ENCODE measurements at places on chromosomes 4 and X.

DNA sequence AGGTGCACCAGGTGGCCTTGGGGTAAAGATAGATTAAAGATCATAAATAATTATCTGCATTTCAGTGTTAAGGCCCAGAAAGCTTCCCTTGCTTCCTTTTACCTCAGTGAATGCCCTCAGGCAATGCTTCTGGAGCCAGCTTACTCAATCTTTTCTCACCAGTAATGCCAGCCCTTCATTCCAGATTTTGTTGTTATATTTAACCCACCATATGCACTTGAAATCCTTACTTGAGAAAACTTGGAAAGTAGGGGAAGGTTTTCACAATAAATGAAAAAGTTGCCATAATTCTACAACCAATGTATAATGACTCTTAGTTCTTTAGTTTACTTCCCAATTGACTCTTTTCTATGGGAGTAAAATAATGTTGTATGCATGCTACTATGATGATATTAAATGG is 17.1 kb upstream of the PBDC1 start:
- DNase-seq: no peak

DNA sequence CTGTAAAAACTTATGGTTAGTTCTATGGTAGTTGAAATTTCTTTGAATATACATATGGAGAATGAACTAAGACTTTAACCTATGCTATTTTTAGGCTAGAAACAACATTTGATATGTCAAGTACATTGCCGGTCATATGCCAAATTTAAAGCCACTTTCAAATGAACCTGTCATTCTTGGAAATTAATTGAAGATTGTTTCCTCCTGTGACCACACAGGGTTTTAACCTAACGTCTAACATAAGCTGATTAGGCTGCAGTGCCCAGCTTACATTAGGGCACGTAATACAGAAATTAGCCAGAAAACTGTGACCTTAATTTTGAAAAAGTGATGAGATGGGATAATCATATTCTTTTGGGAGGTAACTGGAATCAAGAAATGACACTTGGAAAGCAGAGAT is 645.9 kb downstream of the FSTL5 start:
- no peak for DNase-seq

GRCh38 chr4:118834070-118834469 is 1.9 kb downstream of the SEC24D start:
- no peak for DNase-seq

DNA sequence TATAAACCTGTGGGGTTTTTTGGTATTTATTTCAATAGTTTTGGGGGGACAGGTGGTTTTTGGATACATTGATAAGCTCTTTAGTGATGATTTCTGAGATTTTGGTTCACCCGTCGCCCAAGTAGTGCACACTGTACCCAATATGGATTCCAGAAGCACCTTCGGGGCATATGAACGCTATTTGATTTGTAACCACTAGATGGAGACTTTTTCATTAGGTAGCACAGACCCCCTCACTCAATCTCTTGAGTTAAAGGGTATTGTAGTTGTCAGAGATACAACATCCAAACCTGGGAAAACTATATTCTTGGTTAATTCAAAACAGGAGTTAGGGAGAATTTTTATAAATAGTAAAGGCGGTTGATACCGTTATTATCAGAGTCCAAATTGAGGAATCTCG is 79.8 kb downstream of the SPANXN3 start:
- DNase-seq: no peak

GRCh38 chr4:70177090-70177489 is 18.4 kb upstream of the ODAM start:
- no peak for DNase-seq

DNA sequence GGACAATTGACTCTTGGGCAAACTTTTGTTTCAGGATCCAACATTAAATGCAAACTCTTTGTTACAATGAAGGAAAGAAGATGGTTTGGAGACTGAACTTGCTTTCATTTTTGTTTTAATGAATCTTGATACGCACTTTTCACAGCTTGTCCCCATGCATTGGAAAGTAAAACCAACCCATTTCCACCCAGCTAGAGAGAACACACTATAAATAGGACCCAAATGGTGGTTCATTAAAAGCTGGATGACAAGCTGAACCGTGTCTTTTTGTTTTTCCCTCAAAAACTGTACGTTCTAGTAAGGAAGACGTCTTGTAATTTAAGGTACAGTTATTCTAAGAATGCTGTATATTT is 95.3 kb upstream of the EGFL6 start:
- no peak for DNase-seq

- no peak for DNase-seq
Measured at GRCh38 chr4:26889356-26889755, 28.7 kb downstream of the STIM2 start.

GRCh38 chrX:100995469-100995868 is 26.0 kb downstream of the ARL13A start:
- peak; percentile 5 for DNase-seq

GRCh38 chr4:7063362-7063761 is 4.5 kb downstream of the GRPEL1 start:
- no peak for DNase-seq

- DNase-seq: no peak
Measured at GRCh38 chr4:87255755-87256154, 35.3 kb upstream of the KLHL8 start.

DNA sequence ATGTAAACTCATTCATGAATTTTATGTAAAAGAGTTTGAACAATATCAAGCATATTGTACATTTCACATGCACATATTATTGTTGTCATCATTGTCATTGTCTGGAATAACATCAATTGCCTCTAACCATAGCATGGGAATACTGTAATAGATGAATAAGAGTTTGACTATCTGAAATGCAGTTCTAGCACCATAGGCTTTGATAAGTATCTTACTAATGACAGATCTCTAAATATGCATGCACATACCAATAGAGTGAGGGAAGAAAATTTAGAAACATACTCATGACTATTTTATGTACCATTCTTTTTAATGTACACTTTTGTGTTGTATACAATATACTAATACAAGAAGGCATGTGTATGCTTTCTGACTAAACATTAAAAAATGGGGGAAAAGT is 161.6 kb upstream of the SPRY1 start:
- no peak for DNase-seq

GRCh38 chr4:2243681-2244380 is 1.9 kb upstream of the HAUS3 start:
- DNase-seq: no peak

GRCh38 chr4:151420250-151420807 is 11.4 kb downstream of the FHIP1A start:
- DNase-seq: no peak

DNA sequence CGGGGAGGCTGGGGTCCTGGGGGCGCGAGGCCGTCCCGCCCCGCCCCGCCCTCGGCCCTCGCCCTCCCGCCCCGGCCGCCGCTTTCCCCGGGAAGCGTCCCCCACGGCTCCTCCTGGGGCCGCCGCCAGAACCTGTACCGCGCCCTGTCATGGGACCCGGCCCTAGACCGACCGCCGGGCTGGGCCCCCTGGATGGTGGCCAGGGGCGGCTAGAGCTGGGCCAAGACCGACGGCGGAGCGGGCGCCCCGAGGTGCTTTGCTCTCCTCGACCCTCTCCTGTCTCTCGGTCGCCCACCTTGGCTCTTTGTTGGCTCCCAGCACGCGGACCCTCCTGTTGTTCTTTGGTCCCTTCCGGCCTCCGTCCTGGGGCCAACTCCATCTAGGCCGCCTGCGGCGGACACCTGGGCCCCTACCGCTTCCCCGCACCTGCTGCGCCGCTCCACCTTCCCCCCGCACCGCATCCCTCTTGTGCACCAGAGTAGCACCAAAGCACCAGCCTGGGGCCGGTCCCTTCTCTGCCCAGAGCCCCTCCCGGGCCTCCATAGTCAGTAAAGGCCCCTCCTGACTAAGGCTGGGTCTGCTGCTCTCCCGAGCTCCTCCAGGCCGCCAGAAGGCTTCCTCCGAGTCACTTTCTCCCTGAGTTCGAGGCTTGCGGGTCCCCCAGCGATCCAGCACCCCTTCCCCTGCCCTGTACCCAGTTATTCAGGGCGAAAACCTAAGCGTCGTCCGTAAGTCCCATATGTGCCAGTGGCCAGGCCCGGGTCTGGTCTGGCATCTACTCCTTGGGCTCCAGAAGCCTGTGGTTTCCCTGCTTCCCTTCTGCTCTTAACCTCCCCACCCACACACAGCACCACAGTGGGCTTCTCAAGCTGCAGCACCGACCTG is 587 bp downstream of the TACC3 start:
- DNase-seq: no peak

DNA sequence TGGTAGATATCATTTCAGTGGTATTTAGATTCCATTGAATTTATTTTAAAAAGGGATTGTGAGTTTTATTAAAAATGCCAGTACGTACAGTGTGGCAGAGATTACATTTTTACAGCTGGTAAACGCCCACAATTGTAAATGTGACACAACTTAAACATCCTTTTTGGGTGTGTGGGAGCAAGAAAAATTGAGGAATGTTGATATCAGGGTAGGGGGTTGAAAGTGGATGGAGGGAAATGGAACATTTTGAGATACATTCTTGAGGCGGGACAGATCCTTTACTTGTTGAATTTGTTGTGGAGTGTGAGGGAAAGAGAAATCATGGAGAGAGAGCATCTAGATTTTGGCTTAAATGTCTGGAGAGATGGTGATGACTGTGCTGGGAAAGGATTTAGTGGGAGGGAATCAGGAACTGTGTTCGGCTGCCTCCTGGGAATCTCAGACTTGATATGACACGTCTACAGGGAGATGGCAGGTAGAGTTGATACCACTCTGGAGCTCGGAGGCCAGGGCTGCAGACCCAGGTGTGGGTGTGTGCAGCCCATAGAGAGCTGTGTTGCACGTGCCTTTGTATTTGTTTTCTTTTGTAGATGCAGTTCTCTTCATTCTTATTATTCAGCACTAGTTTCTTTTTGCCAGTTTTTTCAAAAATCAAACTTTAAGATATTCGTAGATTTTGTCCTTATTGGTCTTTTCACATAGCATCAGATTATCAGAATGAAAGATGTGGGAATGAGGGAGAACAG is 10.8 kb downstream of the TMEM131L start:
- DNase-seq: no peak

GRCh38 chr4:55742655-55743202 is 76.9 kb upstream of the EXOC1L start:
- no peak for DNase-seq

DNA sequence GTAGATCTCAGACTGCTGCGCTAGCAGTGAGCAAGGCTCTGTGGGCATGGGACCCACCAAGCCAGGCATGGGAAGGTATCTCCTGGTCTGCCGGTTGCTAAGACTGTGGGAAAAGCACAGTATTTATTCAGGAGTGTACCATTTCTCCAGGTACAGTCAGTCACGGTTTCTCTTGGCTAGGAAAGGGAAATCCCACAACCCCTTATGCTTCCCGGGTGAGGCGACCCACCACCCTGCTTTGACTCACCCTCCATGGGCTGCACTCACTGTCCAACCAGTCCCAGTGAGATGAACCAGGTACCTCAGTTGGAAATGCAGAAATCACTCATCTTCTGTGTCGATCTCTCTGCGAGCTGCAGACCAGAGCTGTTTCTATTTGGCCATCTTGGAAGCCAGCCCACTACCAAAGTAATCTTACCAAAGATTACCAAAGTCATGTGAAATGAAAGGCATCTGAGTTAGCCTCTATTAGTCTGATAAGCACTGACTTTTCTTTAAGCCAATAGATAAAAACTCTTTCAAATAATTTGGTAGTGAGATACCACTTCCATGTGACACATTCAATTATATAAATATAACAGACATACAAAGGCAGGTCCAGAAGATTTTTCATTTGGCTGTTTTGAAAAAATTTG is 8.5 kb upstream of the HTN1 start:
- no peak for DNase-seq

- DNase-seq: no peak
Measured at GRCh38 chr4:105624530-105624929, 72.1 kb downstream of the ARHGEF38 start.

DNA sequence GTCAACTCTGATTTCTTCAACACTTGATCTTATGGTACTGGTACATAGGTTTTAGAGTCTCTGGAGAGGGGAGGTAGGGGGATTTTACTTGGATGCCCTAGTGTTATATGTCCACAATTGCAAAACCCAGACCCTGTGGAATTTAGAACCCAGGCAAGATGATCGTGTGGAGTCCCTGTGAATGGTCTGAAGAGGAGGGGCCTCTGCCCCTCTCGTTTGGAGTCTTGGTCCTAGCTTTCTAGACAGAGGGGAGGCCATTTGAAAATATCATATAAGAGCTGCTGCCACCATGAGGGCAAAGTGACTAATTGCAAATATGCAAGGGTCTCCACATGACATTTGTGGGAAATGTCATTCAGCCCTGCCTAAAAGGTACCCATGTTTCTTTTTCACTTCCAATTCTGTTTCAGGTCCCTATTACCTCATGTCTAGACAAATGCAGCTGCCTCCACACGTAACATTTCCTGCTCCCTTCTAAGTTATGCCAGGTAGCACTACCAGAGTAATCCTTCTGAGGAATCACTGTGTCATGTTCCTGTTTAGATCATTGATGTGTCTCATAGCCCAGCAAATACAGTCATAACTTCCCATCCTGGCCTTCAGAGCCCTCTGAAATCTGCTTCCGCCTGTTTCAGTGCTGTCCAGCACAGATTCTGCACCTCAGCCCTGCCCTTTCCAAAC is 126.8 kb downstream of the KLHL8 start:
- peak; percentile 30 for DNase-seq

- peak; percentile 48 for DNase-seq
Measured at GRCh38 chrX:154136627-154137161, 7.3 kb upstream of the OPN1LW start.

DNA sequence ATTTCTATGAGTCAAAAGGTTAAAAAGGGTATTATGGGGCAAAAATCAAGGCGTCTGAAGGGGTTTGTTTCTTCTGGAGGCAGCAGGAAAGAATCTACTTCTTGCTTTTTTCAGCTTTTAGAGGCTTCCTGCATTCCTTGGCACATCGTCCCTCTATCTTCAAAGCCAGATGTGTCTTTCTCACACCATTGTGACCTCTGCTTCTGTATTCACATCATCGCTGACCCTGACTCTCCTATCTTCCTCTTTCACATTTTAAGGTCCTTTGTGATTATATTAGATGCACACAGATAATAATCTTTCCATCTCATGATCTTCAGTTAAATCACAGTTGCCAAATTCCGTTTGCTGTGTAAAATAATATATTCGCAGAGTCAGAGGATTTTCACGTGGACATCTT is 112.7 kb downstream of the PPP4R3C start:
- DNase-seq: no peak

GRCh38 chrX:35115205-35115604 is 172.6 kb downstream of the FAM47B start:
- DNase-seq: no peak

DNA sequence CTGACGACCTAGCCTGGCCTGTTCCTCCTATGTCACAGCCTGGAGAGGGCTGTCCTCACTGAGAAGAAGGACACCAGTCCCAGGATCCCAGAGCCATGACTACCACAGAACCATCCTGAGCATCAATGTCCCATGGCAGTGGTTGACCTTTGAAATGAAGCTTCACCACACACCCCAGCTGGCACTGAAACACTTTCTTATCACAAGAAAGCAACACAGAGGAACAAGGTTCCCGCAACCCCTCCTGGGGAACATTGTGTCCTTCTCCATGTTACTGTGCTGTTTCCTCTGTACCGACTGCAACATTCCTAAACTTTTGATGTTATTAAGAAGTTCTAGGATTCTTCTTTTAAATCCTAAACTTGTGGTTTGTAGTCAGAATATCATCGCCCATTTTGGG is 21.2 kb upstream of the FAM156A start:
- no peak for DNase-seq

GRCh38 chr4:70449220-70449619 is 22.8 kb upstream of the MUC7 start:
- no peak for DNase-seq

All from stimulated activated naive CD4-positive, alpha-beta T cell treated with Interleukin-2 at 50 U/mL for 16 hours (primary cell).